ENCODE measurements at places on chromosomes 2 and 18.

DNA sequence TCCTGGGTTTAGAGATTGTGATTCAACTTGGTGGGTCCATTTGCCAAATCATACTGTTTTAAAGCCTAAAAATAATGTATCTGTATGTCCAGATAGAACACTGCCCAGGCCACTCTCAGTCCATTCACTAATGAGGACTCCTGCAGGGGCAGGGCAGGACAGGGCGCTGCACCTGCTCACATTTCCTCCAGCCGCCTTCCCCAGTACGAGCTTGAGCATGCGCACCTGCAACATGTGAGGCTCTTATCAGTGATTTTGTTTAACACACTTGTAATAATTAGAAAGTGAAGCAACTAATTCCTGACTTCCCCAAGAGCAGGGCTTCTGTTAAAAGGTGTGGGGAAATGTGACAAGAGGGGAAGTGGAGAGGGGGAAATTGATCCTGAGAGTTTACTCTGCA lies 89.7 kb downstream of the AFF3 start:
- no peak for DNase-seq

- no peak for DNase-seq
Measured at GRCh38 chr2:219269362-219270054, 9.7 kb upstream of the DNAJB2 start.

GRCh38 chr2:105437708-105438103 lies 38.9 kb upstream of the FHL2 start:
- no peak for DNase-seq

- no peak for DNase-seq
Measured at GRCh38 chr2:241475267-241475666, 33.1 kb downstream of the STK25 start.

- DNase-seq: no peak
Measured at GRCh38 chr2:239246723-239247122, 154.1 kb downstream of the HDAC4 start.

DNA sequence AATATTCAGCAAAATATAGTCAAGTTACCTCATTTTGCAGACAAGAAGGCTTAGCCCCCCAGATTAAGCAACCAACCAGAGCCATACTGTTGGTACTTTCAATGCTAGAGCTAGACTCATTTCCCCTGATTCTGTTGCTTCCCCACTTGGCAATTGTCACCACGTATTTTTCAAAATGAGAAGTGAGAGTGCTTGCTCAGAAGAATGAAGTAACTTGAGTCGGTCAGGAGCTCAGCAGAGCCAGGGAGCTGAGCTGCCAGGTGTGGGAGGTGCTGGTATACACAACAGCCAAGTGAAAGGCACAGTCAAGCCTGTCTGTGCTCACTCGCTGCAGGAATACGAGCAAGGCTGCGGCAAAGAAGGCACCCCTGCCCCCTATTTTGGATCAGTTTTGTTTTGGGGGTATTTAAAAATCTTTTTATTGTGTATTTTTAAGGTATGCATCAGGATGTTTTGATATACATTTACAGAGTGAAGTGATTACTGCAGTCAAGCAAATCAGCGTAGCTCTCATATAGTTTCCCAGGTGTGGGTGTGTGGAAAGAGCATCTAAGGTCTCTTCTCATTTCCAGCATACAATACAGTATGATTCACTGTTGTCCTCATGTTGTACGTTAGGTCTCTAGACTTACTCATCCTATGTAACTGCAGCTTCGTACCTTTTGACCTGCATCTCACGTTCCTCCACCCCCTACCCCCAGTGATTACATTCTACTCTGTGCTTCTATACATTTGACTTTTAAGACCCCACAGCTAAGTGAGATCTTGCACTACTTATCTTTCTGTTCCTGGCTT lies 62.4 kb downstream of the MRPS9 start:
- DNase-seq: no peak

All from Kasumi-1 (cell line).